Stimulated activated CD8-positive, alpha-beta memory T cell treated with anti-CD3 and anti-CD28 coated beads, Interleukin-4, amount 100 ng/mL, for 4 hours (primary cell): ENCODE measurements at places on chromosomes 6 and 20.

- DNase-seq: no peak
Observed at GRCh38 chr6:22249711-22250350, 47.0 kb downstream of the PRL start.

- no peak for DNase-seq
Observed at GRCh38 chr6:110357298-110357663, 868 bp downstream of the METTL24 start.

DNA sequence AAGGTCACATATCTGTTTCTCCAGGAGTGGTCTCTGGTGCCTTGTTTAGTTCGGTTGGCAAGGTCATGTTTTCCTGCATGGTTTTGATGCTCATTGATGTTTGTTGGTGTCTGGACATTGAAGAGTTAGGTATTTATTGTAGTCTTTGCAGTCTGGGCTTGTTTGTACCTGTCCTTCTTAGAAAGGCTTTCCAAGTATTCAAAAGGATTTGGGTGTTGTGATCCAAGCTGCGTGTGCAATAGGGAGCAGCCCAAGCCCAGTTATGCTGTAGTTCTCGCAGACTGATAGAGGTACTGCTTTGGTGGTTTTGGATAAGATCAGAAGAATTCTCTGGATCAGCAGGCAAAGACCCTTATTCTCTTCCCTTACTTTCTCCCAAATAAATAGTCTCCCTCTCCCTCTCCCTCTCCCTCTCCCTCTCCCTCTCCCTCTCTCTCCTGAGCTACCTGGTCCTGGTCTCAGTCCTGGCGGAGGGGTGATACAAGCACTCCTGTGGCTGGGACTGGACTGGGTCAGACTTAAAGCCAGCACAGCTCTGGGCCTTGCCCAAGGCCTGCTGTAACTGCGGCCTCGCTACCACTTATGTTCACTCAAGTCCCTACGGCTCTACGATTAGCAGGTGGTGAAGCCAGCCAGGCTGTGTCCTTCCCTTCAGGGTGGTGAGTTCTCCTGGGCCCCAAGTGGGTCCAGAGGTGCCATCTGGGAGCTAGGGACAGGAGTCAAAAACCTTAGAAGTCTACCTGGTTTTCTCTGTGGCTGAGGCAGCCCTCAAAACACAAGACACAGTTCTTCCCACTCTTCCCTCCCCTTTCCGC lies 27.3 kb upstream of the GRM4 start:
- DNase-seq: no peak

- DNase-seq: no peak
Observed at GRCh38 chr20:11867291-11867919, 50.3 kb upstream of the BTBD3 start.

GRCh38 chr20:325889-326644 lies 715 bp downstream of the SOX12 start:
- peak; percentile 10 for DNase-seq

DNA sequence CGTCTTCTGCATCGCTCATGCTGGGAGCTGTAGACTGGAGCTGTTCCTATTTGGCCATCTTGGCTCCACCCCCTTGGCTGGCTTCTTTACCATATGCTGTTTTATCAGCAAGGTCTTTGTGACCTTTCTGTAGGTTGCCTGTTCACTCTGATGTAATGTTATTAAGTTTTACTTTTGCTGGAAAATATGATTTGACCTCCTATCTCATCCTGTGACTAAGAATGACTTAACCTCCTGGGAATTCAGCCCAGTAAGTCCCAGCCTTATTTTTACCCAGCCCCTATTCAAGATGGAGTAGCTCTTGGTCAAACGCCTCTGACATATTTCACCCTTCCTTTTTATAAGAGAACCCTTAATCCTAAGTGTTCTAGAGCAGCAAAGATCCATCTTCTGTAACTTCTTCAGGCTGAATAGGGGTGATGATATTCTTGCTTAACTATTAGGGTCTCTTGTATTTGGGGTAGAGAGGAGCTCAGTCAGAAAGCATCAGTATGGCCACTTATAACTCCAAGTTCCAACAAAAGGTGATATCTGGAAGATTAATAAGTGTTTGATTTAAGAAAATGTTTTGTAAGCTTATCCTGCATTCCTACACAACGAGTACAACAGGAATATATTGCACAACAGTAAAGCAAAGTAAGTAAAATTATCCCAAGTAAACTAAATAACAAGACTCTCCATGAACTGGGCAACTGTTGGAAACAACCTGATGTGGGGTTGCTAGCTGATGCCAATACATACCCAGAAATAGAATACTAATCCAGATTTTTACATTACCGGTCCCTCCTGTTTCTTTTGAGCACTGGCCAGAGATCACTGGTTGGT lies 23.1 kb upstream of the HMGN3 start:
- DNase-seq: no peak

GRCh38 chr20:60480950-60481742 lies 522.9 kb downstream of the CDH26 start:
- DNase-seq: no peak

DNA sequence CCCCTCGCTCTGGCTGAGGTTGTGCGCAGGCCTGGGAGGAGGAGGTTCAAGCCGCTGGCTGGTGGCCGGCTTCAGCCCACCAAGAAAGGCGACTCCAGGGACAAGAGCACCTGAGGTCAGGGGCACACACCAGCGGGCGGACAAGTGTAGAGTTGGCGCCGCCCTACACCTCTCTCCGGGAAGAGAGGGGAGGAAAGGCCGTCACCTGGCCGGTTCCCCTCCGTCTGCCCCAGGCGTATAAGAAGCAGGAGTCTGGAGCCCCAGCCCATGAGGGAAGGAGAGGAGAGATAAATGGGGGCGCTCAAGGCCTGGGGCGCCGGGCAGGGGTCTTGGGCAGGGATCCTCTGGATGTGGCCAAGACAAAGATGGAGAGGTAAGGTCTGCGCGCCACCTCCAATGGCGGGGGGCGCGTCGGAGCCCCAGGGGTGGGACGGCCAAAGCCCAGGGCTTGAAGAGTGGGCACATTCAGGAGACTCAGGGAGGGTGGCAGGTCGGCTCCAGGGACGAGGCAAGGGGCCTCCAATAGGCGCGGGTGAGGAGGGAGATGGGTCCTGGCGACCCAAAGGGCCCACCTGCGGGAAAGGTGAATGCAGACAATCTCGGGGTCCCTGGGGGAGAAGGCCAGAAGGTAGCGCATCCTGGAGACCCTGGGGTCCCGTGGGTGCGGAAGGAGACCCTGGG lies 826 bp downstream of the RIMS4 start:
- DNase-seq: no peak

DNA sequence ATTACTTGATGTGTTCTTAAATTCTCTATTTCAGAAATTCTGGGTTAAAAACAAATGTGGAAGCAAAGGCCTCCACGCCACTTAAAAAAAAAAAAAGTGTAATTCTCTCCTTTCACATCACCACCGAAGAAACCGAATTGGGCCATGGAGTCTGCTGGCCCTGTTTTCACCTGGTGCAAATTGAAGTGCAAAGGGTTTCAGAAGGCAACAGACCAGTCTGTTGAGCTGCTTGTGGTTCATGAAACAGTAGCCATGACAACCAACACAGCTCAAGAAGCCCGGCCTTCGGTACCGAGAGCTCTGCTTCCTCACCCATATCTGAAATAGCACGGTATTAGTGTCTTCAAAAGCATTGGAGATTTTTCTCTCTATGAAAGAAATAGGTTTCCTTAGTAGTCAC lies 63.1 kb downstream of the GMPR start:
- no peak for DNase-seq

GRCh38 chr20:11015440-11015839 lies 341.6 kb upstream of the JAG1 start:
- no peak for DNase-seq

DNA sequence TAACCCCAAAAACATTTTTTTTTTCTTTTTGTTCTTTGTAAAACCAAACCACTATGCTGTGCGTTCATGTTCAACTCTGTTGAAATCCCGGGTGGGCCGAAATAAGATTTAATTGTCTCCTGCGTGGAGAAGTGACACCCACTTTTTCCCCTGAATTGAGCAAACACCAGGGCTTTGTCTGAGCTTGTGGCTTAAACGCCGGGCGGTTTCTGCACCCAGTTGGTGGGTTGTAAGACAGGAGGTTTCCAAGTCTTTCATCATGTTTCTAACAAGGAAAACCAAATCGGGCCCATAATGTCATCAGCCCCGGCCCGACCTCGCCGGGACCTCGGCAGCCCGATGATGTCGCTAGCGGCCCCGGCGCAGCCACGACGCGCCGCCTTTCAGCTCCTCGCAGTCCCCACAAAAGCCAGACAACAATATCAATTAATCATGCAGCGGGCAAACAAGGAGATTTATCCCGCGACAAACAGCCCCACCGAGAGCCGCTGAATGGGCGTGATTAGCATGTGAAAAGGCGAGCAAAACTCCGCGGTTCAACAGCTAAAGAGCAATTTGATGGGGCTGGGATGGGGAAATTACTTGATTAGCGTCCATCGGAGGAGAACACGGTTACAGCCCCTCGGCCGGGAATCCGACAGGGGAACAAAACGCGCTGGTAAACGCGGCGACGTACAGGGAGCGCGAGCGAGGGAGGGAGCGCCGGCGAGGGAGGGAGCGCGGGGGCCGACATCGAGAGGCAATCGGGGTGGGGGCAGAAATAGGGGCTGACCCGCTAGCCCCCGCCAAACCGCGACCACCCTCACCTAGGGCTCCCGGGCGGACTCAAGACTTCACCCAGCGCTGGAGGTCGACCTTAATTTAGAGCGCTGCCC lies 5.3 kb downstream of the LINC00237 start:
- no peak for DNase-seq

DNA sequence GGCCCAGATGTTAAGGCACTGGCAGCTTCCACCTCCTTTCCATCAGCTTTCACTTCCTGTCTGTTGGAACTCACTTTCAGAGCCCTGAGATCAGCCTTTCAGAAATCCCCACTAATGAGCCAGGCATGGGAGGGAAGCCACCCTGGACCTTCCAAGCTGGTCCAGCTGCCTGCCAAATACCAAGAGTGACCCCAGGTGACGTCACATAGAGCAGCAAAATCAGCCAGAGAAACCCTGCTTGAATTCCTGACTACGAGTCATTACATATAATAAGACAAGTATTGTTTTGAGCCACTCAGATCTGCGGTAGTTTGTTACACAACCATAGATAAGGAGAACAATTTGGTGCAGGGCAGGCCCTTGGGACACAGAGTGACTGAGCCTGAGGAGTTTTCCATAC lies 556.0 kb upstream of the JAG1 start:
- DNase-seq: no peak

GRCh38 chr20:34527016-34527415 lies 10.8 kb downstream of the DYNLRB1 start:
- DNase-seq: no peak

DNA sequence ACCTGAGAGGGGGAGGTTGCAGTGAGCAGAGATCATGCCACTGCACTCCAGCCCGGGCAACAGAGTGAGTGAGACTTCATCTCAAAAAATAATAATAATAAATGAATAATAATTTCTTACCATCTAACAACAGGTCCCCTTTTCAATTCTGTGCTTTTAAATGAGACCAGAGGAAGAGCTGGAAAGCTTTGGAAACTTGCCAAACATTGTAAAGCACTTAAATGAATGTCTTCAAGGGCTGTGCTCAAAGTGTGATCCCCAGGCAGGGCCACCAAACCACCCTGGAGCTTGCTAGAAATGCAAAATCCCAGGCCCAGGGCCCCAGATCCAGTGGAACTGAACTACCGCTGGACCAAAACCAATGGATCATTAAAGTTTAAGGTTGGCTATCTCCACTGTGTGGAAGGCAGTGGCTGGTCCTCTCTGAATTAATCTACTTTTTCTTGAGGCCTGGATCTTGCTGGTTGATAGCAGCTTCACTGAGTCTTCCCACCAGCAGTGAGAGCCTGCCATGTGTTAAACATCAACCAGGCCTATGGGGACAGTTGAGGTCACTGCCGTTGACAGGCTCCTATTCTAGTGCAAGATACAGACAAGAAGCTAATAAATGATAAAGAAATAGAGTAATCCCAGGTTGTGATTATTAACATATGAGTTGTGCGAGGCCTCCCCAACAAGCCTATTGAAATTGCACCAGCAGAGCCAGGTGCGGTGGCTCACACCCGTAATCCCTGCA lies 23.7 kb upstream of the TFAP2C start:
- no peak for DNase-seq

DNA sequence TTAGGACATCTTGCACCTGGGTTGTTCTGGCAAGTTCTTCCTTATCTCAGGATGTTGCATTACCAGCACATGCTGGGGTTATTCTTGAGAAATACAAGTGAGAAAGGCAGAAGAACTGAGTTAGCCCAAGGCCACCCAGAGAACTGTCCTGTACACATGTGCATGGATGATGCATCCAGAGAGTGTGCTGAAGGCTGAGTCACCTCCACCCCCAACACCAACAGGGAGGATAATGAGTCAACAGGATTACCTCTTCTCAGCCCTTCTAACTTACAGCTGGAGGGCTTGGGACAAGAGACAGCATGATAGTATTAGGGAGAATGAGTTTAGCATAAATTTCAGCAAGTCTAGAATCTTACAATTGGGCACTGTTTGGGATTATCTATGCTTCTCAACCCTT lies 8.5 kb downstream of the SCGN start:
- no peak for DNase-seq

GRCh38 chr20:36113036-36113435 lies 41.5 kb upstream of the EPB41L1 start:
- DNase-seq: no peak

DNA sequence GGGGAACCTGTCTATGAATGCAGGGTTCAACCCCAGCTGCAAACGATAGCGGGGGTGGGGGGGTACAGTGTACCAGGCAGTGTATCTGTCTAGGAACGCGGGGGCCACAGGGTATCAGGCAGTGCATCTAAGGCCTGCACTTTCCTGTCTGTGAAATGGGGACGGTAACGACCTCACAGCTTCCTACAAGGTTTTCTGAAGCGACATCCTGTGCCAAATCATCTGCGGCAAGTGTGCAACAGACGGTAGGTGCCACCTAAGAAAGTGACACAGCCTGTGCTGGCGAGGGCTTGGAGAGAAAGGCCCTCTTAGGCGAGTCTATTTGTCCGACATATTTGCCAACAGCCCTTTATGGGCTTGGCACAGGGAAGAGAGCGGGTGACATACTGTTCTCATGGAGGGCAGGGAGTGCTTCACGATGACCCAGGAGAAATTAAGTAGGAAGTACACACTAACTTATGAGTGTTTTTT lies 3.8 kb downstream of the DIDO1 start:
- no peak for DNase-seq

DNA sequence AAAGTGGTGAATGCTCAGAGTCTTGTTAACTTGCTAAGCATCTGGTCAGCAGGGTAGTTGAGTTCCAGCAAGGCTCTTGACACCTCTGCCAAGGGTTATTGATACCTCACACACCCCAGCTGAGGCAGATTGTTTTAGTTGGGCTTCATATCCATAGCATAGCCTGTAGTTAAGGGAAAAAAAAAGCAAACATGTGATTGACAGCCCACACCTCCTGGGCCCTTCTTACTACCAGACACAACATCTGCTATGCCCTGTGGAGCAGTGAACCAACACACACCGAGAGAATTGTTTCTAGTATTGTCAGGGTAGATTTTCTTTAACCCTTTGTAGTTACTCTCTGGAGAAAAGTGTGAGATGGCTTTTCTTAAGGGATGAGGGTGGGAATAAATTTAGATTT lies 697.0 kb upstream of the POU3F2 start:
- no peak for DNase-seq

GRCh38 chr6:83812595-83812994 lies 40.6 kb upstream of the RIPPLY2 start:
- no peak for DNase-seq

GRCh38 chr6:148455225-148455624 lies 112.6 kb downstream of the SASH1 start:
- no peak for DNase-seq
